Activated naive CD4-positive, alpha-beta T cell treated with anti-CD3 and anti-CD28 coated beads, Interleukin-2, amount 50 U/mL, for 16 hours (primary cell): ENCODE measurements at places on chromosomes 1 and 21.

DNA sequence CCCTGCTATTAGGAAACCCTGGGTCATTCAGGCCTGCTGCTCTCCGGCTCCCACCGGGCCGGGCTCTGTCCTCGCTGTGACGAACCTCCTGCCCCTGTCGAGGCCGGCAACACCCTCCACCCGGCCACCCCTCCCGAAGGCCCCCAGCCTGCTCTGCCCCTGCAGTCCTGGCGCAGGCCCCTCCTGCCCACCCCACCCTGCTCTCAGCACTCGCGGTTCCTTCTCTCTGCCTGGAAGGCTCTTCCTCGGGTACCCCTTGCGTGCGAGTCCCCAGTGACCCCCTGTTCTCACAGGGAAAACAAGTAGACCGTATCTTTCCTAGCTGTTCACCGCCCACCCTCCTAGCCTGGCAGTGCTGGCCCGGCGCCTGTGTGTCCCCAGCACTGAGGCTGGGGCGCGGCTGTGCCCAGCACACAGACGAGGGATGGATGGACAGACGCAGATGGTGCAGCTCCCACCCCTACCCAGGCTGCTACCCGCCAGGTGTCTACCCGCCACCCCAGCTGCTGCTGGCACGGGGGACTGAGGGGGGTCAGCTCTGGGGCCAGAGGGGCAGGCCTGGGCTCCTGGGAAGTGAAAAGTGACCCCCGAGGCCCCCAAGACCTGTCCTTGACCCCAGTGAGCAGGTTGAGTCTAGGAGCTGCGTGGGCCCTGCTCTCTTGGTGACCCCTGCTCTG lies 3.1 kb upstream of the VWA1 start:
- DNase-seq = no peak

DNA sequence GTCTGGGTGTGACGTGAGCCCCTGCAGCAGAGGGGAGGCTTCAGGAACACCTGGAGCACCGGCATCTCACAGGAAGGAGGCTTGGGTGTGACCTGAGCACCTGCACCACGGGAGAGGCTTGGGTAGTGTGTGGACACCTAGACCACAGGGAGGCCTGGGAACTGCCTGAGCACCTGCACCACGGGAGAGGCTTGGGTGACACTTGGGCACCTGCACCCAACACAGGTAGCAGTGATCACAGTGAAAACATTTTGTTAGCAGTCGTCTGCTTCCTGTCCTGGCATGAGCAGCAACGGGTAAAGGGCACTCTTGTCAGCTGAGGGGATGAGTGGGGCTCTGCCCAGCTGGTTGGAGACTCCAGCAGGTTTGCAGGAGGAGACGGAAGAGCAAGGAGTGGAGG lies 22.4 kb downstream of the LRRC3 start:
- DNase-seq = no peak

DNA sequence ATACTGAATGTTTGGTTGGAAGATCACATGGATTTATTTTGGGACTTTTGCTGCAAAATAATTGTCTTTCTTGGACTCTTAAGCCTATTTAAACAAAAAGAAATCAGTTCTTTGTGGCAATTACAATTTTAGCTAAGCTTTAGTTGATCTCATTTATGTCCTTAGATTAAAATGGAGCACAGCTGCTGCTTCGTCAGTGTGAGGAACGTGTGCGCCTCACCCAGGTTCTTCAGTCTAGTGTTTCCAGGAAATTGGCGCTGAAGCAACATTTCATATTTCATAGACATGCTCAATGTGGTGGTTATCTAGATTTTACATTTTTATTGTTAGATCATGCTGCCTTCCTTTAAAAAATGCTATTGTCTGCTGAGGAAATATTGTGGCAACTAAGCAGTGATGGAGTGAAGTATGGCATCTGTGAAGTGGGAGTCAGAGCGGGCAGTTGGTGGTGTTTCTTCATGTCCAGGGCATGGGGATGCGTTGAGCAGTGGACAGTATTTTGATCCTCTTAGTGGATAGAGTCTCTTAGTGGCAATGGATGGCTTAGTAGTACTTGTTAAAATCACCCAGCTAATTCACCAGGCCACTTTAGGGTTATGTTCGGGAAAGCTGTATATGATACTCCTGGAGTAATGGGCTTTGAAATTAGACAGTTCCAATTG lies 5.6 kb downstream of the DDI2 start:
- no peak for DNase-seq

DNA sequence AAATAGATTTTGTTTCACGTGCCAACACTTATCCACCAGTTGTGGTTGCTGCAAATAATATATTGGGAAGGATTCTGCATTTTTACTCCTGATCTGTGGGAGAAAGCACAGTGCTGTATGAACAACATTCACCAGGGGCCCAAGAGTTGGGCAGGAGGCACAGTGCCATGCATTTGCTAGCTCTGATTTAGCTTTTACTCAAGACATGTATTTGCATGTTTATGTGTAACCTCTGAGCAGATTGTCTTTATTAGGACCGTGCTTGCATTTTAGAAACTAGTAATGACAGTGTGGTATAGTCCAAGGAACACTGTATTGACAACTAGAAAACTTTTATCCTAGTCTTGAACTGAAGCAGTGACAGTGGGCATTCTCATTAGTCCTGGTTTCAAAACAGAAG lies 133.9 kb upstream of the B3GALT2 start:
- no peak for DNase-seq

DNA sequence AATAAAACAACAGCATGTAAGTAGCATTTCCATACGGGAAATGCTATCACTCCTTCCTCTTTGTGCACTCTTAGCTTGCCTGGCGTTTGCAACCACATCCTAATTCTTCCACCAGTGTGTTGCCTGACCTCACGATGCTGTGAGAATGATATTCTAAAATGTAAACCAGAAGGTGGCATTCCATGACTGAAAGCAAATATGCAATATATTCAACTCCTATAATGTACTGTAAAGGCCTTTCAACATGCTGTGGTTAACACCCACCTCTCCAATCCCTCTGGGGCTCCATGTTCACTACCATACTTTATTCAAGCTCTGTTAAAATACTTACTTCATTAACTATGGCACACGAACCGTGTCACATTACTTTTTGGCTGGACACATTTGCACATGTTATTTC lies 420.6 kb upstream of the DEPDC1 start:
- DNase-seq = no peak

DNA sequence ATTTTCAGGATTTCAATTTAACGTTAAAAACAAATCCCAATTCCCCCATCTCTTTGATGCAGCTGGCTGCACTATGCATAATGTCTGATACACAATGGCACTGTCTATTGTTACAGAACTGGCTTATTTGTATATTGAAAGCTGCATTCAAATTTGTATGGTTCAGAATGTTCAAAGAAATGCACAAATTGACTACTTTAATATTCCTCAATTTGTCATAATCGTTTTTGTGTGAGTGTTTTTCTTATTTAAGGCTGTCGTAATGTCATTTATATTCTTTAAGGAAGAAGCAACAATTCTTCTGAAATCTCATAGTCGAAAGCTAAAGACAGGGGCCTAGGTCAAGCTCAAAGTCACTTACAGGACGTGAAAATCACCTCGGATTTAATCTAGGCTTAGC lies 341.4 kb upstream of the ZRANB2 start:
- DNase-seq = no peak

DNA sequence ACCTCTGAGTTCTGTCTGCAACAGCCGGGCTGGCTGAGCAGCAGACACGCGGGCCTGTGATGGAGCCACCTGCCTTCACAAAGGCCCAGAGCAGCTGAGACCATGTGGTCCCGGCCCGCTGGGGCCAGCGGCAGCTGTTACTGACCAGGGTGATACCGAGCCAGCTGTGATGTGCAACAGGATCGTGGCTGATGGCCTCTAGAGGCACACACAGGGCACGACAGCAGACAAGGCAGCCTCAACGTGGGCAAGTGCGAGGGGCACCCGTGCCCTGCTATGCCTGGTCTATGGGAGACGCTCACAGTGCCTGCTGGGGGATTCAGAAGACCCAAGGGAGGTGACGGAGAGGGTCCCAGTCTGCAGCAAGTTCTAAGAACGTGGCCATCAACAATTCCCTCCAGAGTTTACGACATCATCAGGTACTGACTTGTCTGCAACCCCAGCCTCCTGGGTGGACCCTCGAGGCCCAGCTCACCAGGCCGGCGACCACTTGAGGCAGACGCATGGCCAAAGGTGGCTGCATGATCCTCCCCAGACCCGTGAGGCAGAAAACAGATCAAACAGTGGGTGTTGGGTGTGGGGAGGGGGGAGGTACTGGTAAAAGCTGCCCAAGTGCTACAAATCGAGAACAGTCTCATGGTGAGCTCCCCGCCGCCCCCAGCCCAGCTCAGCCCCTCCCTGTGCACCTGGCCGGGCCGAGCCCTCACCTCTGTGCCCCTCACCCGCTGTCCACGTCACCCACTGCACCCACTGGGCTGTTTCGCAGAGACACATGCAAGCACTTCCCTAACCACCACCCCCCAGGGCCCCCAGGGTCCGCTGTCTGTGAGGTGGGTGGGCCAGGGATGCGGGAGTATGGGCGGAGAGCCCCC lies 6.0 kb downstream of the POFUT2 start:
- no peak for DNase-seq

- no peak for DNase-seq
Measured at GRCh38 chr1:53390261-53390660, 62.4 kb upstream of the LRP8 start.

- no peak for DNase-seq
Measured at GRCh38 chr1:245972476-245972875, 534.6 kb downstream of the SMYD3 start.

DNA sequence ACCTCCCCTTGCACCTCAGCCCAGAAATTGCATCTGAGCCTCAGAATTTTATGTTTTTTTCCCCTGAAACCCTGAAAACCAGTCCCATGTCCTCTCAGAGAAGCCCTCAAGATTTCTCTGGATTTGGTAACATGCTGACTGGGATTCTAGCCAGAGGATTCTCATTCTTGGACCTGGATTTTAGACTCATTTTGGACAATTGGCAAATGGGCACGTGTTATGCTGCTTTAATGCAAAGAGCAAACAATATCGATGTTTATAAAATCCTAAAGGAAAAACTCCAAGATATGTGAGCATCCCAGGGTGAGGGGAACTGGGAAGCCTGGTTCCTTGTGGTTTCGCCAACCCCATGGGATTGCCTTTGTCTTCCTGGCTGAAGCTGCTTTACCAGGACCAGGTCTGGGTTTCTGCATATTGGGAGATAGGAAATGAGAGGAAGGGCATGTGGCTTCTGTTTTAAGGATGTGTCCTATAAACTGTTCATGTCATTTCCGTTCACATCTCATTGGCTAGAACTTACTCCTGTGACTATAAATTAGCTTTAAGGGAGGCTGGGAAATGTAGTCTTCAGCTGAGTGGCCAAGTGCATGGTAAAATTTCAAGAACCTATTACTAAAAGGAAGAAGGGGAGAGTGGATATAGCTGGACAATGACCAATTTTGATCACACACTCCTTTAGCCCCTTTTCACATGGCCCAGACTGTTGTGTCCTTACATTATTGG lies 27.2 kb upstream of the BCL10 start:
- no peak for DNase-seq
